NB4 (cell line): ENCODE measurements at places on chromosomes 11 and 22.

GRCh38 chr11:43397251-43397650 lies 38.5 kb downstream of the TTC17 start:
- DNase-seq, result no peak

DNA sequence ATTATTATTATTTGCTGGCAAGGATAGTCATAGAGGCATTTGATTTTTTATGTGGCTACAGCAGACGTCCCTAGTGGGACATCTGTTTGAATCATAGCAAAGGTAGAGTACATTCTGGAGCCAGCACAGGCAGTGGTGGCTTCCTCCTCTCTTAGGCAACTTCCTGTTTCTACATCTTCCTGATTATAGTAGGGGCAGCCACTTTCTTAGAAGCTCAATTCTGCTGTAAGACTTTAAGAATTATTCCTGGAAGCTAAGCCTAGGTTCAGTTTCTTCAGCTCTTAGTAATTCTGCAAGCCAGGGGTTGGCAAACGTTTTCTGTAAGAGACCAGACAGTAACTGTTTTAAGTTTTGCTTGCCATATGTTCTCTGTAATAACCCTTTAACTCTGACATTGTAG lies 129.3 kb upstream of the TENM4 start:
- DNase-seq, result peak; percentile 81

DNA sequence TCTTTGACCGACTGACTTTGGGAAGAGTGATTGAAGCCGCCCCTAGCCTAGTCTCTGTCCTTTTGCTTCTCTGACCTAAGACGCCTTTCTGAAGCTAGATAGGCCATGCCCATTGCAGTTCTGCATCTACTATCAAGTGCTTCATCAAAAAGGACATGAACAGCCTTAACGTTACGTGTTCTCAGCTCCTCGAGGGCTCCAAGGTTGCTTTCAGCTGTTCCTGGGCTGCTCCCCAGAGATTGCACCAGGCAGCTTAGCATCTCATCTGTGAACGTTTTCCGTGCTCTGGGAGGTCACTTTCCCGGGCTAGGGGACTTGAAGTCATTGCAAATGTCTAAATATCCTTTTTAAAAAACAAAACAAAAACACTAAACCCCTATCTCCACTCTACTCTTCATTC lies 13.9 kb downstream of the MICAL2 start:
- no peak for DNase-seq

DNA sequence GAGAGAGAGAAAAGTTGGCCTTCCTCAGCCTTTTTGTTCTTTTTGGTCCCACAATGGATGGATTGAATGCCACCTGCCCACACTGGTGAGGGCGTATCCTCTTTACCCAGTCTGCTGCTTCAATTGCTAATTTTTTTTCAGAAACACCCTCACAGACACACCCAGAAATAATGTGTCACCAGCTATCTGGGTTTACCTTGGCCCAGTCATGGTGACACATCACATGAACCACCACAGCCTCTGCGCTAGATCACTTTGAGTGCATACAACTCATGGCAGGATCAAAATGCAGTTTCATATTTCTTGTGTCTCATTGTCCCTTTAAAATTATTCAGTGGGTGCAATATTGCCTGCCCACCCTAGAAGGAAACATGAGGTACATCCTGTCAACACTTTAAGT lies 63.3 kb downstream of the ADAMTS15 start:
- no peak for DNase-seq

- DNase-seq, result no peak
Observed at GRCh38 chr11:73380897-73381410, 4.8 kb downstream of the RELT start.

- DNase-seq, result no peak
Observed at GRCh38 chr11:93668171-93668570, 6.7 kb downstream of the CEP295 start.

GRCh38 chr11:106322106-106322505 lies 244.6 kb downstream of the AASDHPPT start:
- no peak for DNase-seq

GRCh38 chr11:32358729-32359128 lies 76.6 kb downstream of the WT1 start:
- no peak for DNase-seq

DNA sequence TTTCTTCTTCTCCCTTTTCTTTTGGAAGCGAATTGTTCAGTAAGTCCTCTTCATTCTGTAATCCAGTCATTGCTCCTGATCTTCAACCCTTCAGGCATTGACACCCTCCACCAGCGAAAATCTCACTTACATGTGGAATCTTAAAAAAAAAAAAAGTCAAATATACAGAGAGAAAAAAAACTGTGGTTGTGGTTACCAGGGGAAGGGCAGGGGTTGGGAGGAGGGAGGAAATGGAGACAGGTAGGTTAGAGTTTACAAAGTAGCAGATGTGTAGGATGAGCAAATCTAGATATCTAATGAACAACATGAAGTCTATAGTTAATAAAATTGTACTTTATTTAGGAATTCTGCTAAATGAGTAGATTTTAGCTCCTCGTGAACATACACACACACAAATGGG lies 17.7 kb upstream of the TMEM123 start:
- DNase-seq, result no peak

- peak; percentile 23 for DNase-seq
Observed at GRCh38 chr11:125224391-125225021, 60.0 kb downstream of the PKNOX2 start.

DNA sequence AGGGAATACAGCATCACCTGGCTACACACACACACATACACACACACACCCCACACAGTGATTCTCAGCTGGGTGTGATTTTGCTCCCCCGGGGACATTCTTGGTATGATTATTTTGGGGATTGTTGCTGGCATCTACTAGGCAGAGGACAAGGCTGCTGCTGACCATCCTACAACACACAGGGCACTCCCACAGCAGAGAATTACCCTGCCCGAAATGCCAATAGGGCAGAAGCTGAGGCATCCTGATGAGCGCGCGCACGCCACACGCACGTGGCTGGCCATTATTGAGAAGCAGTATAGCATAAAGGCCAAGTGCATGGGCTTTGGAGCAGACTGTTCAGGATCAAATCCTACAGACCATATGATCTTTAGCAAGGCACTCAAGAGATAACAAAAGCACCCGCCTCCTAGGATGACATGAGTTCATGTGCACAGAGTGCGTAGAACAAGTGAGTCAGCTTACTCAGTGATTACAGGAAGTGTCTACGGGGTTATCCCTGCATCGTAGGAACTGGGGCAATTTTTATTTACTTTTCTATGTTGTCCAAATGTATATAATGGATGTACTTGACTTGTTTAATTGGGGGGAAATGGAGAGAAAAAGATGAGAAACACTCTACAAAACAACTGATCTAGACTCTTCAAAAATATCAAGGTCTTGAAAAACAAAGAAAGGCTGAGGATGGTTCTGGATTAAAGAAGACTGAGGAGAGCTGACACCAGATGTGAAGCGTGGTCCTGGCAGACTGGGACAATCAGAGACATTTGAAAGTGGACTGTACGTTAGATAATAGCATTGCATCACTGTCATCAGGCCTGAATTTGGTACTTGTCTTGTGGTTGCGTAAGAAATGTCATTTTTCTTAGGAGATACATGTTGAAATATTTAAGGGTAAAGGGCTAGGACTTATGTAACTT lies 7.2 kb upstream of the EHD1 start:
- DNase-seq, result peak; percentile 88

- peak; percentile 98 for DNase-seq
Observed at GRCh38 chr22:19579115-19579811, 55.1 kb upstream of the CLDN5 start.
